Astrocyte of the hippocampus (primary cell): ENCODE measurements at places on chromosomes 6 and 20.

GRCh38 chr6:14889188-14889587, 356.7 kb upstream of the JARID2 start:
- no peak for DNase-seq

- DNase-seq: peak; percentile 59
Observed at GRCh38 chr6:13267142-13267651, 61.1 kb downstream of the TBC1D7 start.

DNA sequence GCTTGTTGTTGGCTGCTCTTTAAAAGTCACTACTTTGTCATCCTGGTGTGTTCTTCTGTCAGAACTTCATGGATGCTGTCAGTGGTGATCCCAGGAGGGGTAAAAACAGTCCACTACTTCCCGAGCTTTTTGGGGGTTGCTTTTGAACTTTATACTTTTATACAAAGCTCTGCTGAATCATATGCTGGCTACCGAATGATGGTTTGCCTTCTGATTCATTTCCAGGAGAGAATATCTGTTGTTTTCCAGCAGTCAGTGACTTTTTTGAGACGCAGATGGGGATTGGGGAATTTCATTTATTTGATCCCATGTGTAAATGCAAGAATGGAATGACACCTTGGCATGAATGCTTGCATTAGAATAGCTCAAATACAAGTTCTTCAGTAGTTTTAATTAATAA, 32.7 kb upstream of the COL10A1 start:
- DNase-seq: peak; percentile 38

GRCh38 chr6:30149234-30149633, 11.8 kb downstream of the TRIM10 start:
- no peak for DNase-seq

- DNase-seq: no peak
Observed at GRCh38 chr6:20757761-20758160, 223.5 kb downstream of the CDKAL1 start.

GRCh38 chr20:58150772-58151171, 77.7 kb downstream of the ANKRD60 start:
- DNase-seq: no peak

DNA sequence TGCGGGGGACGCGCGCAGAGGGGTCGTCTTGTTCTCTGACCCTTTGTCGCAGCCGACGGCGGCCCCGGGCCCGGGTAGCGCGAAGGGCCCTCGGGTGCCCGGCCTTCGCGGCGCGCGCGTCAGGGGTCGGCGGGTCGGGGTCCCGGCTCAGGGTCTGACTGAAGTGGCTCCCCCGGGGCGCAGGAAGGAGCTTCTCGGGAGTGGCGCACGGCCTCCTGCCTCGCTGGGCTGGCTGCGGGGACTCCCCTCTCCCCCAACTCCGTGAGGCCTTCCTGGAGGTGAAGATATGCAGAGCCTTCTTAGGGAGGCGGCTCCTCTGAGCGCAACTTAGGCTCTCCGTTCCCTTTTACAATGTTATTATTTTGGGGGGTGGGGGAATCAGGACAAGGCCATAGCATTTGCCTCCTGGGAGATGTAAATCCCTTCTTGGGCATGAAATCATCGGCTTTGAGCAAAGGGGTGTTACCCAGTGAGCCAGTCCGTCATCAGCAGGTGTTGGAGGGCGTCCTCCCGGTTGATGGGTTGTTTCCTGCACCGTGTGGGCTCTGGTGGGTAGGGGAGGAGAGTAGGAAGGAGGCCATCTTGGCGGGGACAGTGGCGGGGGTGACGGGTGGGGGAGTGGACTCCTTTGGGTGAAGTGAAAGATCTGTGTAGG, 523 bp downstream of the CDS2 start:
- peak; percentile 63 for DNase-seq

GRCh38 chr6:159008656-159009288, 8.8 kb upstream of the RSPH3 start:
- DNase-seq: peak; percentile 38

DNA sequence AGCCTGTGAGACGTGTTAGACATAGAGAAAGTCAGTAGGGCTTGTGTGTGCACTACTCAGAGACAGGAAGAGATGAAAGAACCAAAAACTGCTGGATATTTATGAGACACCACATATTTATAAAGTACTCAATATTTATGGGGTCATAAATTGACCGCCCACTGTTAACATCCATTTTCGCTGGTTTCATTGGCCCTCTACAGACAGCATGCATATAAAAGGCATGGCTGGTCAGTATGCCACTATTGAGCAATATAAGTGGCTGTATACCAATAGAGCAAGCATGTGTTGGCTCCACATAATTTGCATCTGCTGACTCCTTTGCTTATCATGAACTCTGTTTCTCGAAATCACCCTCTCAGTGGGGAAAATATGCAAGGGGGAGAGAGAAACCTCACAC, 110.3 kb upstream of the BTN3A2 start:
- DNase-seq: no peak

DNA sequence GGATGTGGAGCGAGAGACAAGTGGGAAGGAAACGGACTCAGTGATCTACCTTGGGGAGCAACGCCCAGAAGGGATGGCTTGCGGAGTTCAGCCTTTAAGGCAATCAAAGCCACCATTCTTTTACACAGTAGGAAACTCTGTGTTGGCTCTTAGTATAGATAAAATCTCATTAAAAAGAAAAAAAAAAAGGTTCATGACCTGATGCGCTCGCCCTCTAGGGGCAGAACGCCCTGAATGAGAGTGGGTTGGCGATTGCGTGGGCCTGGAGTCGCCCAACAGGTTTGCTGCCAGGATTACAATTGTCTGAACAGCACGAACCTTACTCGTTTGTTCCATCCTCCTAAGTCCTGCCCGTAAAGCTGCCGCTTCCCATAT, 1.2 kb downstream of the TPD52L1 start:
- no peak for DNase-seq

DNA sequence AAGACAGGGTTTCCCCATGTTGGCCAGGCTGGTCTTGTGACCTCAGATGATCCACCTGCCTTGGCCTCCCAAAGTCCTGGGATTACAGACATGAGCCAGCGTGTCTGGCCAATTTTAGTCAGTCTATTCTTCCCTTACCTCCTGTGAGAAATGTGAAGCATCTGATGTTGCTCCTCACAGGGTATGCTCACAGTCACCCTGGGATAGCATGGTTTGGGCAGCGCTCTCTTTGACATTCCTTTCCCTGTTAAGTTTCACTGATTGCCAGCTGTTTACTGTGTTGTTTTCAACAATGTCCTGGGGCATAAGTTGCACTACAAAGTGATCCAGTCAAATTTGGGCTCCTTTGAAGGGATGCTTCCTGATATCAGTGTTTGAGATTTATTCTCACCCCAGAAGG, 13.1 kb downstream of the CDC5L start:
- DNase-seq: no peak

- no peak for DNase-seq
Observed at GRCh38 chr20:1897965-1898464, 2.8 kb downstream of the SIRPA start.

DNA sequence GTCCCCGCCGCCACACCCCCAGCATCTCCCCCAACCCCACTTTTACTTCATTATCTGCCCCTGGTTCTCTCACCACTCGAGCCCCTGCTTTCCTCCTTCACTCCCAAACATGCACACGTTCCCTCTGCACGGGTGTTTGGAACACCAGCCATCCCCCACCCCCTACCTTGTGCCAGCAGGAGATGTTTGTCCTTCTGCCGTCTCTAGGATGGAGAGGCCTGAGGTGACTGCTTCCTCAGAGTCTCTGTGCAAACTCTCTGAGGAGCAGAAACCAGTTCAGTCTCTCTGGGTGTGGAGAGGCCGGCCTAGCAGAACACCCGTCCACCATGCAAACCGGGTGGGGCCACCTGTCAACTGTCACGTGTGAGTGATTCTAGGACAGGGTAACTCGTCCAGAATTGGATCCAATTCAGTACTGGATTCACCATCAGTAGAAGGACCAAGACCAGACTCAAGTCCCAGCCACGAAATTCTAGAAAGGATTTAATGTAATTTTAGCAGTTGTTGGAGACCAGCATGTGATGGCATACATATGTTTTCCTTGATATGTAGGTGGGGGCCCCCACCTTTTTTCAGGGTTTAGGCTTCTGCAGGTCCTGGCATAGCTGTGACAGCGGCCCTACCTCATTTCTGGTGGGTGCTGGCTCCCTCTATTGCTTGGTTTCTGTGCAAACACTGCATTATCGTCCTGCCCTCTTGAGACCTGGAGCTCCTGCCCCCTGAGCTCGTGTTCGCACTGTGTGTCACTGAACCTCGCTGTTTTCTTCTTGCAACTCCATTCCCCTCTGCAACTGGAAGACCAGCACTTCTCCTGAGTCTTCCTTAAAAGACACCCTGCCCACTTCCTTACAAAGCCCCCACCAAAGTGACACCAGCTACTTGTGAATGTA, at the start of gene RAET1E:
TSS of gene RAET1E (minus strand) at position 259 of the 890 bp plus-strand sequence. CDS start 7,212 bp downstream, outside the sequence.
- DNase-seq: no peak

GRCh38 chr20:15986690-15987089, 586.6 kb downstream of the KIF16B start:
- no peak for DNase-seq

- DNase-seq: no peak
Observed at GRCh38 chr6:79665725-79666551, 34.8 kb downstream of the SH3BGRL2 start.

DNA sequence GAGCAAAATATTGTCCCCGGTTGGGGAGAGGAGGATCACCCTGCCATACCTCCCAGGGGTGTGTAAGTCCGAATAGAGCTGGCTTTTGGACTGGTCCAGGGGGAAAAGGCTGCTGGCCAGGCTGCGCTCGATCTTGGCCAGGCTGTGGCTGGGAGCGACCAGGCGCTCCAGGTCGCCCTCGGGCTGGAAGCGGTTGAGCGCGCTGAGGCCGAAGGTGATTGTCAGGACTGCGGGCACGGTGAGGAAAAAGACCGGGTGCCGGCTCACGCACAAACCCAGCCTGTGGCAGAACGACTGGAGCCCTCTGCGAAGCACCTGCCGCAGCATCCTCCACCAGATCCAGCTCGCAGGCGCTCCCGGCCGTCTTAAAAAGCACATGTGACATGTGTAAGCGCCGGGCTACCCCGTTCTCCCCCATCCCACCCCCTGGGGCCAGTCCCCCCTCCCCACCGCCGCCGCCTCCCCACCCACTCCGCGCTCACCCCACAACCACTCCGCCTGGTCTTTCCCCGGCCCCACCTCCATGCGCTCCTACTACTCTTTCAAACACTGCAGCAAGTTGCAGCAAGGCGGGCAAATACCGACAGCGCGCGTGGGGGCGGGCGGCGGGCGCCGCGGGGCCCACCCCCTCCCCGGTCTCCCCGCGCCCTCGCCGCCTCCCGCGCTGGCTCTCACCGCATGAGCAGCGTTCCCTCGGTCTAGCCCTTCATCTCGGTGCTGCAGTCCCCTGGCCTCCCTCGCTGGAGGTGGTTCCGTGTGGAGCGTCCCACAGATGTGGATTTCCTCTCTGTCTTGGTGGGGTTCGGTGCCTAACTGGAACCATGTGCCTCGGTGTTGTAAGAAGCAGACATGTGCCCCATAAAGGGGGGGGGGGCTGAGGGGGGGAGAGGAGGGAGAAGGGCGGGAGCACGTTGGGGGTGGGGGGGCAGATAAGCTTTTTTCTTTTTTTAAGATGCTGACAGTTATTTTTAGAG, 42.4 kb downstream of the PTCHD4 start:
- peak; percentile 39 for DNase-seq

DNA sequence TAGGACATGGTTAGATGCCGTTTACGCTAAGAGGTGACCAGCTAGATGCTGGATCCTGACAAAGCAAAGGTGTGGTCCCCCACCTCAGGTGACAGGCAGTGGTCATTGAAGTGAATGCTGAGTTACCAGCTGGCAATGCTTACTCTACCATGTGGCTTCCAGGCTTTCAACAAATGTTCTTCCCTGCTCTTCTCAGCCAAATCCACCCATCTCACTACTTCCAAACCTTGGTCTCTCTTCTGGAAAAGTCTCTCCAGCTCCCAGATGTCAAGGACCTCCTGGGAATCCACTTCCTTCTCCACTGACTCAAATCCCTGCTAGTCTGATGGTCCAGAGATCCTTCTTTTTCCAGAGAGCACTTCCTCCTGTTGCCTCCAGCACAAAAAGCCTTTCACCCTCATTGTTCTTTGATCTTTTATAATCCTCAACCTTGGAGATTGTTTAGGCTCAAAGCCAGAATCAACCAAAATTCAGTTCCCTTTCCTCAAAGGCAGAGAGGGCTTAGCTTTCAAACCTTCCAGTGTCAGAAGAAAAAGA, 228.0 kb downstream of the ZNF217 start:
- no peak for DNase-seq

DNA sequence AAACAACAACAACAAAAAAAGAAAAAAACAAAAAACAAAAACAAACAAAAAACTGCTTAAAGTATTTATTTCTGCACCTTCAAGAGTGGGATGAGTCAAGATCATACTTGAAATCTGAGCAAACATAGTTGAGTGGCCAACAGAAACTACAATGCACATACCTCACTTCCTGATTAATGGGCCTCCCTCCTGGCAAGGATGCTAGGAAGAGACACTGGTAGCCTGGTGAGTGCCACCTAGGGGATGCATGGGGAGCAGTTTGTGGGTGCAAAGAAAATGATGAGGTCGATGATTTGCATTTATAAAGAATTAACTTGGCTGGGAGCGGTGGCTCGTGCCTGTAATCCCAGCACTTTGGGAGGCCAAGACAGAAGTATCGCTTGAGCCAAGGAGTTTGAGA, 808.1 kb downstream of the MAFB start:
- DNase-seq: no peak

GRCh38 chr6:20481281-20481680, 53.0 kb upstream of the CDKAL1 start:
- no peak for DNase-seq

- peak; percentile 69 for DNase-seq
Observed at GRCh38 chr20:20407891-20408805, 40.2 kb downstream of the INSM1 start.

DNA sequence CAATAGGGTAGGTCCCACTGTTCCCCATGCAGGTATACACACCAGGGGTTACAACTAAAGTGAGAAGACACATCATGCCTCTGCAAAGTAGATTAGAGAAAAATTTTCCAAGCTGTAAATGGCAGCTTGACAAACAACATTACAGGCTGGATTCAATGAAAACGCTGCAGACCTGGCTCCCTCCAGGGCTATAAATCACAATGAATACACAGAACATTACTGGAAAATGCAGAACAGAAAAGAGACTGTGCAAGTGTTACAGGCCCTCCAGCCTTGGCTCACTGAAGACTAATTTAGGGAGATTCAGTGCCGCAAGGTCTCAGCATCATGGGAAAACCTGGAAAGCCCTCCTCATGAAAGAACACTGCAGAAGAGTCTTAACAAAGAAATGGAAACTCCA, 207.8 kb downstream of the KHDC1L start:
- no peak for DNase-seq

DNA sequence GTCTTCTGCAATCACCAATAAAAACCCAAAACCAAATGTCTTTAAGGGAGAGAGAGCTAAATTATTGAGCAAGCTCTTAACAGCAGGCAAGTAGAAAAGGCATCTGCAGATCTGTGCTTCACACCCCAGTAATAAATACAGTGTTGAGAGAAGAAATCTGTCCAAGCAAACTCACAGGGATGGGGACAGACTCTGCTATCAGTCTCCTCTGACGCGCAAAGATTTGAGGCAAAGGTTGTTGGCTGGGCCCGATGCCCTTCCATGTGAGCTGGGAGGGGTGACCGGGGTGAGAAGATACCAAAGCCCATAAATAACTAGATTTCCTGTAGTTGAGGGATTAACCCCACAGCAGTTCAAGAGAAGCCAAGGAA, 315.2 kb upstream of the SOX4 start:
- DNase-seq: no peak

GRCh38 chr6:121592261-121592935, 157.0 kb downstream of the GJA1 start:
- no peak for DNase-seq

GRCh38 chr6:43096451-43097097, 20.5 kb downstream of the PTK7 start:
- DNase-seq: peak; percentile 95
